Stimulated activated CD8-positive, alpha-beta memory T cell treated with anti-CD3 and anti-CD28 coated beads, Interleukin-4, amount 100 ng/mL, for 1 hour (primary cell): ENCODE measurements at places on chromosomes 13 and 19.

DNA sequence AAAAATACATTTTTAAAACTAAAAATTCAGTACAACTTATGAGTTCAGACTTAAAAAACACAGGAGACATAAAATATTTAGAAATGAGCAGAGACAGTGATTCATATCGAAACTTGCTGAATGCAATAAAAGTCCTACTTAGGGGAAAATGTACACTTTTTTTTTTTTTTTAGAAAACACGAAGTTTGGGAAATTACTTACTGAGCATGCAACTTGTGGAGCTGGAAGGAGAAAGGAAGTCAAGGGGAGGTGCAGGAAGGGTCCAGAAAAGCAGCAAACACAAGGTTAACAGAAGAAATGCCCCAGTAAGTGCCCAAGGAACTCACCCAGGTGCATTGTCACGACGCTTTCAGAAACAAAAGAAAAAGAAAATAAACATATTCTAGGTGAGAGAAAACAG is 18.6 kb upstream of the LAIR1 start:
- no peak for DNase-seq

GRCh38 chr19:34963573-34964406 is at the start of gene ZNF792:
Gene ZNF792, minus strand, starts transcription at chr19:34964229. Its CDS starts 567 bp downstream, at chr19:34963662.
- no peak for DNase-seq

DNA sequence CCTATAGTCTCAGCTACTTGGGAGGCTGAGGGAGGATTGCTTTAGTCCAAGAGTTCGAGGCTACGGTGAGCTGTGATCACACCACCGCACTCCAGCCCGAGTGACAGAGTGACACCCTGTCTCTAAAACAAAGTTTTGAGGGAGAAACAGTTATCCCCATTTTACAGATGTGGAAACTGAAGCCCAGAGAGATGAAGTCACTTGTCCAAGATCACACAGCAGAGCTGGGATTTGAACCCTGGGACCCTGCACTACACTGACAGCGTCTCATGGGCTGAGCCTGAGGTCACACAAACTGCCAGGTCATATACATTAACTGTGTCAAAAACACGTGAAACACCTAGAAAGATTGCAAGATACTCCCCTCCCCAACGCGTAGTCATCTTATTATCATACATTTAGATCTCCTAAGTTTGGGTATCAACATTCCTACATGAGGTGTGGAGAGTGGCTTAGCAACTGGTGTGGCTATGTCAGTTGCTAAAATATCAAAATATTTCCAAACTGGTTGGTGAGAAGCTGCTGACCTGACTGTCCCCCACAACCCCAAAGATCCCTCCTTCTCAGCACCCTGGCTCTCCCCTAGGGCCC is 8.2 kb downstream of the FCGBP start:
- DNase-seq: no peak

- no peak for DNase-seq
Observed at GRCh38 chr13:73850104-73850873, 283.9 kb downstream of the KLF12 start.

DNA sequence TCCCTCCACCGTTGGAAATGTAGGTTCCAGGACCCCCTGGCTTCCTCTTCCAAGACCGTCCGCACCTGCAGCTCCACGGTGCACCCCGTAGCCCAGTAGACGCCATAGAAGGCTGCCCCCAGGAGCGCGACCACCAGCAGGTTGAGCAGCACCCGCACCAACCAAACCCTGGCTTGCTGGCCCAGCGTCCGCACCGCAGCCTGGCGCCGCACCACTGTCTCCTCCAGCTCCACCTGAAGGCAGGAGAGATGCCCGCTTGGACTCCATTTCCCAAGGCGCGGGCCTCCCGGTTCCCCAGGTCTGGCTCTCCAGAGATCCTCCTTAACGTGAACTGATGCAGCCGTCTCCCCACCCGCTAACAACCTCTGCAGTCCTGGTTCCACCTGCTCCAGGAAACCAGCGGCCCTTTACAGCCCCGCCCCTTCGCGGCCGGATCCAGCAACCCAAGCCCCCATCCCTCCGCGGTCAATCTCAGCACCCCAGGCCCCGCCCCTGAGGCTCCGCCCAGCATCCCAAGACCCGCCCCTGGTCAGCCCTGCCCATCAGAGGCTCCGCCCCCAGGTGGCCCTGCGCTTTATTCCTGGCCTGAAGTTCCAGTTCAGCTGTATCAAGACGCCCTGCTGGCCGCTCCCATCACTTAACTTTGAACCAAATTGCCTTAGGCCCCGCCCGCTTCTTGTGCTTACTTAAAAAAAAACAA is 5.0 kb upstream of the LENG1 start:
- DNase-seq: no peak

GRCh38 chr13:31134039-31134711 is 27.5 kb downstream of the HSPH1 start:
- DNase-seq: no peak

GRCh38 chr19:14265290-14266036 is 59.5 kb upstream of the ADGRL1 start:
- DNase-seq: no peak

DNA sequence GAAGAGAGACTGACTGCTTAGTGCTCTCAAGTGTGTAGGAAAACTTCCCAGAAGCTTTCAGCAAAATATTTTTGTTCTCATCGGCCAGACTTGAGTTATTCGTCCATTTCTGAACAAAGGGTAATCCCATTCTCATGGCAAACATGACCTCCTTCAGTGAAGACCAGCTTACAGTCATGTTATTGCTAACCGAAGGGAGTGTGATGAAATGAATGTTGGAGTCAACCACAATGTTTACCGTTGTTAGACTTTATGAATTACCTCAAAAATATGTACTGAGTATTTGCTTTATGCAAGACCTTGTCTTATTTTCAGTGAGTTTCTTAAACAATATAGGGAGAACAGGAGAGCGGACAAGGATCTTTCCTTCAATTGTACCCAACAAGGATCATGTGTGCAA is 228.6 kb downstream of the LMO7 start:
- no peak for DNase-seq

DNA sequence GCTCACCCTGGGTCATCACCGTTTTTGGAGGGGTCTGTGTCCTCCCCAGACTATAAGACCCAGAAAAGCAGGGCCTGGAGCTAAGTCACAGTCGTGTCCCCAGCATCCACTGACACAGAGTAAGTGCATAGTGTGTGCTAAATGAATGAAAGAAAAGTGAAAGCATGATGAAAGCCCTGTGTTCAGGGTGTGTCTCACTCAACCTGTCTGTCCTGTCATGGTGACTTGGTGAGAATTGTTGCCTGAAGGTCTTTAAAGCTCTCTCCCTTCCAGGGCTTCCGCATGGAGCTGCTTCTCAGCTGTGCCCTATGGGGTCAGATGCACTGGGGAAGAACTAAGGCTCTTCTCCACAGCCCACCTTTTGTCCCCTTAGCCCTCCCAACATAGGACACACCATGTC is 20.5 kb upstream of the IGFL1 start:
- no peak for DNase-seq
